Iris pigment epithelial cell (primary cell): ENCODE measurements at places on chromosomes 3 and 15.

- peak; percentile 95 for DNase-seq
Measured at GRCh38 chr3:177126015-177126773, 71.1 kb downstream of the TBL1XR1 start.

- no peak for DNase-seq
Measured at GRCh38 chr15:27235161-27235560, 264.2 kb downstream of the GABRG3 start.

- no peak for DNase-seq
Measured at GRCh38 chr3:64046996-64047594, 23.8 kb upstream of the PSMD6 start.

DNA sequence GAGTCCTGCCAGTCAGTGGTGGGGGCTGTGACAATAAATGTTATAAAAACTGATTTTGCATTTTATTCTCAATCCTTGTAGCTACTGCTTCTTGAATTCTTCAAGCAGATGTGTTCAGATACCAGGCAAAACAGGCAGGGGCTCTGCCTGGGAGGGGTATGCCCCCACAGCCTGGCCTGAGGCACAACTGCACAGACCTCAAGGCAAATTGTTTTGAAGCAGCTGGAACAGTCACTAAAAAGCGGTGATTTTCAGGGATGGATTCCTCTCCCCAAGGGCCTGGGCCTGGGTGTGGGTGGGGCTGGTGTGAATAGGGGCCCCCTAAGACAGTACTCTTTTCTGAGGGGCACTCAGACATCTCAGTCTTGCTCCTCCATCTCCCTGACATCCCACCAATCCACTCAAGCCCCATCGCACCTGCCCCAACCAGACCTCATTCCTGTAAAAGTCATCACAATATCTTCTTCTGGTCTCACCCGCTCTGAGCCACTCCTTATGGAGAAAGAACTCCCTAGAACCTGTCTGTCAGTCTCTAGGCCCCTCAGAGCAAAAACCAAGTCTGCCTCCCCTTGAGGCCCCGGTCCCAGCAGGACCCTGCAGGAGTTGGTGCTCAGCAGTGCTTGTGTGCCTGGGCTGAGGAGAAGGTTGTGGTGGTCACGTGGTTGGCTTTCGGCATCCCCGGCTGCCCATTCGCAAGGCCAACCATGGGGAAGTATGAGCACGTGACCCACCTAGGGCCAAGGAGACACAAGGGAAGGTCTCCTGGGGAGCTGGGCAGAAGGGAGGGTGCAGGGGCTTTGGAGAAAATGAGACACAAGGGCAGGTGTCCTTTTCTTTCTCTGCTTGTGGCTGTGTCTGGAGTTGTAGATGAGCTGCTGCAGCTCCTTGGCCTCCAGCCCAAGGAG lies 2.9 kb upstream of the PSTPIP1 start:
- DNase-seq, result no peak

DNA sequence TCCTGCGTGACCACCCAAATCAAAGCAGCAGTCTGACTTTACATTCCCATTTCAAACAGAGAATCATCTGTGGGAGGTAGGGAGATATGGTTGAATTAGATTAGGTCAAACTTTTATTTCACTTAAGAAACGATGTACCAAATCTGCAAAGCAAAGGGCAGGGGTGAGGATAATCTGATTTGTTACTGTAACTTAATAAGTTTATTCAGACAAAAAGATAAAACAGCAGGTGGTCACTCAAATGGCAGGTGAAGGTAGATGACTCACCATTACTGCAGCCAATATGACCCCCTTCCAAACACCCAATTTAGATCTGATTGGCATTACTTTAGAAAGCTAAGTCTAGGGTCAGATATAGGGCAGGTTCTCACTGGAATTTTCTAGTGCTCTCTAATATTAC lies 651.0 kb upstream of the NAALADL2 start:
- no peak for DNase-seq

DNA sequence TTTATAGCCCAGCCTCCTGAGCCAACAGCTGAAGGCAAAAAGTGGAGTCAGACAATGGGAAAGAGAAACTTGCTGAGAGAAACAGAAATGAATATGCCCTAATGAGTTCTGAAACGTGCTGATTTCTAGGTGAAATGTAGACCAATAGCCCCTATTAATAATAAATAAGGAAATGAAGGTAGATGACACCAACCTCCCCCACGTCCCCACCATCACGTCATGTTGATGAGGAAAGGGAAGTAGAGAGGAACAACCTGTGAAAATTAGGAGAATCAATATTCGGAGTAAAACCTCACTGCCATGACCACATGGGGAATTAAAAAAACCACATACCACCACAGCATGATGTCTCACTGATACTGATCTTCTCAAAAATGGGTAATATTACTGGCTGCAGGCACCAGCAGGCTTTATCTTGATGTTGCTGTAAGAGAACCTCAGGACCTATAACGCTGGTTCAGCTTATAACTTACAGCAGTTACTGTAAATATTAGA lies 64.0 kb downstream of the KAT2B start:
- no peak for DNase-seq

DNA sequence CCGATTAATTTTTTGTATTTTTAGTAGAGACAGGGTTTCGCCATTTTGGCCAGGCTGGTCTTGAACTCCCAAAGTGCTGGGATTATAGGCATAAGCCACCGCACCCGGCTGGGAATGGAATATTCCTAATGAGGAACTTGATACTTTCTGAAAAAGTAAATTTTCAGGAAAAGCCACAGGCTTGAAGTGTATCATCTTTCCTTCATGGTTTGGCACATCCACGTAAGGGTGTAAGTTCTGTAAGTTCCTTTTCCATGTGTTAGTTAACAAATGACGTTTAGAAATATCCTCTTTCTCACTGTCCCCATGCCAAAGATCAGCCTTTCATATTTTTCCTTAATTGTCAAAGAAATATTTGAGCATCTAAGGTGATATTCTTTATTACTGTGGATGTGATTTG lies 24.9 kb downstream of the TMEM45A start:
- no peak for DNase-seq

GRCh38 chr3:101602731-101603130 lies 28.8 kb downstream of the PCNP start:
- DNase-seq, result no peak

GRCh38 chr3:52442409-52443267 lies 2.3 kb downstream of the SEMA3G start:
- no peak for DNase-seq

DNA sequence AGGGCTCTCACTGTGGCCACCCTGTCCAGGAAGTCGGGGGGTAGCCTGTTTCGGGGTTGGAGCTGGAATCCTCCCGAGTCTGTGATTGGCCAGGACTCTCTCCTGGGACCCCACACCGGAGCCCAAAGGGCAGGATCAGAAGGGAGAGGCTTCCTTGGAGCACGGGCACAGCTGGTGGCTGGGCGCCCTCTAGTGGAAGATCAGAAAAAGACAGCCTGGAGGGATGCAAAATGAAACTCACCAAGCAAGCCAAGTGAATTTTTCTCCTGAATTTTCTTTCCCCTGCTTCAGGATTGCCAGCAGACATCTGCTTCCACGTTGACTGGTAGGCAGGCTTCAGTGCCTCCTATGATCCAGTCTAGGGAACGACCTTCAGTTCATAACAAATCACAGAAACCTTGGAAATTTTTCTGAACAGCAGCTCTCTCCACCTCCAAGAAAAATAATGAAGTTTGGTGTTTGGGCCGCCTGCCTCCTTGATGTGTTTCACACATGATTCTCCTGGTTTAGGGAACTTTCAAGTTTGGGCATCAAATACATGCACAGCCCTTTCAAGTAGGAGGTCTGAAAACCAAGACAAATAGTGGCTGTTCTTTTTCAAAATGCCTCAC lies 224.6 kb downstream of the VPS13C start:
- peak; percentile 50 for DNase-seq
